ENCODE measurements at places on chromosomes 11 and 22.

GRCh38 chr11:66075273-66075672, 5.2 kb downstream of the PACS1 start:
- no peak for DNase-seq

DNA sequence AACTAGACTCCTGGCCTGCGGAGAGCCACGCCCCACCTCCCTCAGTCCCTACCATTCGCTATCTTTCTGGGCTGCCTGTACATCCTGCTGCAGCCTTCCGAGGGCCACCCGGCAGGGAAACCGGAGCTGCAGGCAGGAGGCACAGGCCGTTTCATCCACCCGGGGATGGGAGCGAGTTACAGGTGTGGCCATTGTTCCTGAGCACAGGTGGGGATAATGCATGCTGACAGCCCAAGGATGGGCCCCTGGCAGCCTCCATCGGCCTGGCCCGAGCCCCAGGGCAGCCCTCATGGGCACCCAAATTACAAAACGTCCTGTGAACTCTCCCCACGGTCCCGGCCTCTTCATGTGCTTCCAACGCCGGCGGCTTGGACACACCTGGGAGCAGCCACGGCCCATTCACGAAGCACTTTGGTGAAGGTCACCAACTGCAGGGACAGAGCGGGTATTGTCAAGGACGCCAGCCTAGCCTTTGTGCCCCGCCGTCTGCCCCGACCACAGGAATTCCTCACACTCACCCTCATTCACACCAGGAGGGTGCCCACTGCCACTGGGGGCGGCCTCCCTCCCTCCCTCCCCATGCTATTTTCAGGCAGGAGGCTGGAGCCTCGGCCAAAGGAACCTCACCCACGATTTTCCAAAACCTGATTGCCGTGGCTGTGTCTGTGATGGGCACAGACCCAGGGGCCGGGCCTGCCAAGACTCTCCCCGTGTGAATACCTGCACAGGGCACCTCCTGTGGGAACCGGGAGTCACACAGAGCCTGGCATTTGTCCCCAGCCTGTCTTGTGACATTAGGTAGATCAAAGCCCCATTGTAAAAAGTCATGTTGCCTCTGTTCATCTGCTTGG, 42.1 kb upstream of the MYEOV start:
- no peak for DNase-seq

DNA sequence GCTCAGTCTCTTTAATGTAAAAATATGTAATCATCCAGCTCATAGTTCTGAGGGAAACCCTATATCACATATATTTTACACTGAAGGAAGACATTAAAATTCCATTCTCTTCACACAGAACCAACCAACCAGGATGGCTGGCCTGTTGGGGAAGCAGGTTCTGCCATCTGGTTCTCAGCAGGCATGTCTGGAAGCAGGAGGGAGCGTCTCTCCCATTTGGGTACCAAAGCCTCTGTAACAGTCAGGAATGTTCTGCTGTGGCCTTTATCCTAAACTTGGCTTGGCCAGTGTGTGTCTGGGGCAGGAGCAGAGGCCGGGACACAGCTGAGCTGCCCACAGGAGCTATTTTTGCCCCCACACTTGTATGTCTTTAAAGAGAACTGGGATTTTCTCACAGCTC, 29.2 kb downstream of the SGSM3 start:
- no peak for DNase-seq

GRCh38 chr11:46726206-46726862, 7.3 kb downstream of the F2 start:
- no peak for DNase-seq

- no peak for DNase-seq
Observed at GRCh38 chr11:125401235-125401634, 94.8 kb downstream of the FEZ1 start.

- DNase-seq, result no peak
Observed at GRCh38 chr11:65016705-65017104, 2.7 kb downstream of the ARL2 start.

DNA sequence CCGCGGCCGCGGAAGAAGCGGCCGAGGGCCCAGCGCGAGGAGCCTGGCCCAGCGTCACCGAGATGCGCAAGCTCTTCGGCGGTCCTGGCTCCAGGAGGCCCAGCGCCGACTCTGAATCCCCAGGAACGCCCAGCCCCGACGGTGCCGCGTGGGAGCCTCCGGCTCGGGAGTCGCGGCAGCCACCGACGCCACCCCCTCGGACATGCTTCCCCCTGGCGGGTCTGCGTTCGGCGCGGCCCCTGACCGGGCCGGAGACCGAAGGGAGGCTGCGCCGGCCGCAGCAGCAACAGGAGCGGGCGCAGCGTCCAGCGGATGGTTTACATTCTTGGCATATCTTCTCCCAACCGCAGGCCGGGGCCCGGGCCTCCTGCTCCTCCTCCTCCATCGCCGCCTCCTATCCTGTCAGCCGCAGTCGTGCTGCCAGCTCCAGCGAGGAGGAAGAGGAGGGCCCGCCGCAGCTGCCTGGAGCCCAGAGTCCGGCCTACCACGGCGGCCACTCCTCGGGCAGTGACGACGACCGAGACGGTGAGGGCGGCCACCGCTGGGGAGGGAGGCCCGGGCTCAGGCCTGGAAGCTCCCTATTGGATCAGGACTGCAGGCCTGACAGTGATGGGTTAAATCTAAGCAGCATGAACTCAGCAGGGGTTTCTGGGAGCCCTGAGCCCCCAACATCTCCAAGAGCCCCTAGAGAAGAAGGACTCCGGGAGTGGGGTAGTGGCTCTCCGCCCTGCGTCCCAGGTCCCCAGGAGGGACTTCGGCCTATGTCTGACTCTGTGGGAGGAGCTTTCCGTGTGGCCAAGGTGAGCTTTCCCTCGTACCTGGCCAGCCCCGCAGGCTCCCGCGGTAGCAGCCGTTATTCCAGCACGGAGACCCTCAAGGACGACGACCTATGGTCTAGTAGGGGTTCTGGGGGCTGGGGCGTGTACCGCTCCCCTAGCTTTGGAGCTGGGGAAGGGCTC, 1.2 kb downstream of the ARHGEF17 start:
- no peak for DNase-seq

DNA sequence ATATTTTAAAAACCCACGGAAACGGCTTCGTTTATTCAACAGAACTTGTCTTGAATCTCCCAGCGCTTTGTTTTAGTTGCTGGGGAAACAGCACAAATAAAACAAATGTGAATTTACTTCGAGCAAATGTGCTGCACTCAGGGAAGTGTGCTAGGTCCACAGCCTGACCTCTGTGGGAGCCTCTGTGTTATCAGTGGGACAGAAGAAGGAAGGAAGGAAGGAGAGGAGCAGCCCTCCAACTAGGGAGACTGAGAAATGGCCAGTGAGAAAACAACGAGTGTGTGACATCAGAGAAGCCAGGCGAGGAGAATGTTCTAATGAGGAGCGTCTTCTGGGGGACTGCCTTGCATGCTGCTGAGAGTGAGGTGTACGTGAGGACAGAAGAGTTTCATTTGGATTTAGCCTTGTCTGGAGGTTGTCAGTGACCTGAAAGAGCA, 42.7 kb downstream of the PPP6R3 start:
- DNase-seq, result no peak

GRCh38 chr11:117284053-117284452, 7.1 kb upstream of the BACE1-AS start:
- no peak for DNase-seq

GRCh38 chr11:65444314-65445051, 21.9 kb downstream of the NEAT1 start:
- DNase-seq, result no peak

- no peak for DNase-seq
Observed at GRCh38 chr11:33970984-33971466, 79.1 kb upstream of the LMO2 start.

DNA sequence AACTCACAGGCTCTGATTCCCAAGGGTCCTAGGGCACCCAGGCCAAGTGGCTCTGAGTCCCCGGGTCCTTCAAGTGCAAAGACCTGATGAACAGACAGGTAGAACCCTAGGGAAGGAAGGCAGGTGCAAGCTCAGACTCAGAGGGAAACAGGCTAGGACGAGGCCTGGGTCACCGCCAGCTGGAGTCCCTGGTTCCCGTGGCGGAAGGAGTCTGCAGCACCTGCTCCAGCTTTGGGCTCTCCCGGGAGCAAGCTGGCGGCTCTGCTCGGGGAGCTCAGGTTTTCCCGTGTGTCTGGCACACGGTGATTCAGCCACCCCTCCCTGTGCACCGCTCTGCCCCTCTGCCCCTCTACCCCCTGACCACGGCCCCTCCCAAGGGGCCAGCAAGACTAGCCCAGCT, 59.8 kb downstream of the WNT7B start:
- DNase-seq, result no peak

DNA sequence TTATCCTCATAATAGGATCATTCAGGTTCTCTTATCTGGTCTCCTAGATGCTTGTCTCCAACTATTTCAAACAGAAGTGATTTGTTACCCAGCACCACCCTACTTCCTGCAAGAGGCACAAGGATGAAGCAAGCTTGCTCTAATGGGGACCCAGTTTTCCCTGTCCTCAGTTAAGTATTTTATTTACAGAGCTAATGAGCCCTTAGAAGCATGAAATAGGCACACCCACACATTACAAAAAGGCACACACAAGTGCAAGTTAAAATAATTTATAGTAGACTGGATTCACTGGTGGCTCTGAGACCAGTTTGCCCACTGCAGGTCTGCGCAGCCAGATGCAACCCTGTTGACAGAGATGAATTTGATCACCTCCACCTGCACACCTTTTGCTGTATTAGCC, 167.5 kb downstream of the KIRREL3 start:
- no peak for DNase-seq

DNA sequence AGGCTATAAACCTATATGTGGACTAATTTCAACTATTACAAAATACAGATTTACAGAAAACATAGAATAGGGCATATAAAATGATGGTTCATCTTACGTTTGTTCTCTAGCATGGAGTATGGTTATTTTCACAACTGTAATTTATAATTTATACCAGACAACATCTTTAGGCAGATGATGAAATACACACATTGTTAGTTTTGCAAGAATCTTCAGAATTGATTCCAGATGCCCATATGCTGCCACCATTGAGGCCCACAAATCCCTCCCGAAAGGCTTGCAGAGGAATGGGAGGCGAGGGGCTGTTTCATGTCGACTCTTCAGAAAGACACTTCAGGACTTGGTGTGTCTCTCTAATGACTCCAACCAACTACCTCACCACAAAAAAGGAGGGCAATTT, 6.2 kb downstream of the PTPN5 start:
- no peak for DNase-seq

GRCh38 chr11:126727381-126727780, 273.2 kb downstream of the KIRREL3 start:
- no peak for DNase-seq

GRCh38 chr22:44409974-44410316, 88.1 kb downstream of the RTL6 start:
- no peak for DNase-seq

DNA sequence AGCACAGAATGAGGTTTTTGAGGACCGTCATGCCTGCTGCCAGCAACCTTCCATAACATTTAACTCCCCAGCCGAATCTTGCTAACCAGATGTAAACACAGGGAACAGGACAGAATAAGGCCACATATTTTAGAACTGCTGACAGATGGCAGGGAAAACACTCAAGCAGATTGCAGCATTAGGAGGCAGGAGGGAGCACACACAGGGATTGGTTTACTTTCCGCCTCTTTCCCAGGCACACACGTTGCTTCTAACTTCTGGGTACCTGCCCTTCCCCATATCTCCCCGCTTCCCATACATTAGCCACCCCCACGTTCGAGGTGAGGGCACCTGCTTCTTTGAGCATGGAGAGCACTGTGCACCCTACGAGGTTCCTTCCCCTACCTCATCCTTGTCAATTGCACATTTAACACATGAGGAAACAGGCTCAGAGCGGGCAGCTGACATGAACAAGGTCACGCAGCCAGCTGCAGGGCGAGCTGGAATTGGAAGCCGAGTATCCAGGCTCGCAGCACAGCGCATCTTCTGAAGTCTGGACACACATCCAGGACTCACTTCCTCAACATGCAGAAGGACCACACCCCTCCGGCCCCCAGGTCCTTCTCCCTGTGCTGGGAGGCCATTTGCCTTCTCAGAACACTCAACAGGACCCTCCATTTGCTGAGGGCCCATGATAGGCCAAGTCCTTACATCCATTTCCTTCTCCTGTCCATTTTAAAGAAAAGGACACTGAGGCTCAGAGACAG, 18.7 kb downstream of the ASPHD2 start:
- DNase-seq, result no peak

- DNase-seq, result no peak
Observed at GRCh38 chr11:18853086-18853720, 61.6 kb upstream of the PTPN5 start.

DNA sequence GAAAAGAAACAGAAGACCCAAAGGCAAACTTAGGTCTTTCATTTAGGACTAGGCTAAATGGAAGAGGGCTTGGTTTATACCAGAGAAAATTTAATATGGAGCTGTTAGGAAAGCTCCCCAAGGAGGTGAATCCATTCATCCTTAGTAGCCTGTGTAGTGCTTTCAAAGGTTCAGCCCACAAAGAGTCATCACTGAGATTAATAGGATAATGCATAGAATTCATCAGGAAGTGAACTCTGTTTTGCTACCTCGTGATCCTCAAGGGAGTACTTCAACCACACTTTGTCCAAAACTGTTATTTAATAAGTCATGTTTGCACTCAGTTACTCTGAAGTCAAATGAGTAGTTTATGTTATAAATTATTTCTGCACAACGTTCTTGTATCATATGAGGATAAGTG, 43.3 kb upstream of the MMP7 start:
- DNase-seq, result no peak

- DNase-seq, result peak; percentile 30
Observed at GRCh38 chr22:24592851-24593558, at the start of gene LRRC75B. Gene LRRC75B, minus strand, starts transcription at chr22:24593073. Its CDS starts 34 bp downstream, at chr22:24593039.

DNA sequence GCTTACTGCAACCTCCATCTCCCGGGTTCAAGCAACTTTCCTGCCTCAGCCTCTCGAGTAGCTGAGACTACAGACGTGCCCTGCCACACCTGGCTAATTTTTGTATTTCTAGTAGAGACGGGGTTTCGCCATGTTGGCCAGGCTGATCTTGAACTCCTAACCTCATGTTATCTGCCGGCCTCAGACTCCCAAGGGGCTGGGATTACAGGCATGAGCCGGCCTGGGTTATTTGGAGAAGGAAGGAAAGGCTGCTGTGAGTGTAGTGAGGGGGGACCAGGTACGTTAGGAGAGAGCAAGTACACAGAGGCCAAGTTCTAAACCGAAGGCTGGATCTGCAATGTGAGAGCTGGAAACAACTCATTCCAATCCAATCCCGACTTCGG, 453 bp downstream of the BATF2 start:
- DNase-seq, result no peak

- DNase-seq, result no peak
Observed at GRCh38 chr22:35053060-35053835, 12.7 kb upstream of the ISX start.

Measured in activated CD8-positive, alpha-beta memory T cell treated with anti-CD3 and anti-CD28 coated beads for 48 hours (primary cell).